ENCODE measurements at places on chromosomes 16 and 17.

DNA sequence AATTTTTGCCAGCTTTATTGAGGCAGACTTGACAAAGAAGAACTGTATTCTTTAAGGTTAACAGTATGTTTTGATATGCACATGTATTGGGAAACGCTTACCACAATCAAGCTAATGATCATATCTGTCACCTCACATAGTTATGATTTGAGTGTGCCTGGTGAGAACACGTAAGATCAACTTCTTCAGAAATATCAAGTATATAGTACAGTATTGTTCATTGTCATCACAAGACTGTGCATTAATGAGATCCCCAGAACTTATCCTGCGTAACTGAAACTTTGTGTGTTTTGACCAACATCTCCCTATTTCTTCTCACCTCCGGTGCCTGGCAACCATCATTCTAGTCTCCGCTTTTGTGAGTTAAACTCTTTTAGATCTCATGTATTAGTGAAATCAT is 756.4 kb upstream of the EEF2KMT start:
- DNase-seq, result no peak

DNA sequence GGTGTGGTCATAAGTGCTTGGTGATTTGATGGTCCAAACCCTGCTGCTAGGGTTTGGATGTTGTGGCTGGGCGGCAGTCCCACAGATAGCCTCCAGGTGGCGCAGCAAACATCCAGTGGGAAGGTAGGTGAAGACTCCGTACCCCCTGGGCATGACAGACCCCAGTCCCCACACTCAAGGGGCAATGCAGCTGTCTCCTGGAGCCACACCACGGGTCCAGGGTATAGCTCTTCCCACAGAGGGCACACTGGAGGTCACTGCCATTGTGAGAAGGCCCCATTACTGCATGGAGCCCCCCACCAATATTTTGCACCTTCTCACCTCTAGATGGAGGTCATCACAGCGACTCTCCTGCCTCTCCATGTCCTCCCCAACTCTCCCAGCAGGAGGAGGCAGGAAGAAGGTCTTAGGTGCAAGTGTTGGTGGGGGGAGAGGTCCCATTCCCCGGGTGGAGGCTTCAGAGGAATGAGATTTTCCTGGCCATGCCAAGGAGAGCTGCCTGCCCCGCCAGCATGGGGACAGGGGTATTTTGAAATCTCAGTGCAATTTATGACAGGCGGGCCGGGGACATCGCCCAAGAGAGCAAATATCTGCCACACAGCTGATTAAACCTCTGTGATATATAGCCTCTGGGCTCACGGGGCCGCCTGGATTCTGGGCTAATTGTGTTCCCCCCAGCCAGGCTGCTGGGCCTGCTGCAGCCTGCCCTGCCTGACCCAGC is 17.1 kb upstream of the C17orf113 start:
- peak; percentile 39 for DNase-seq

GRCh38 chr17:6642592-6642991 is 1.7 kb downstream of the TXNDC17 start:
- no peak for DNase-seq

- DNase-seq, result no peak
Observed at GRCh38 chr17:17191346-17191792, 14.8 kb downstream of the PLD6 start.
